Activated T-cell treated with anti-CD3 and anti-CD28 coated beads, Interleukin-2, amount 50 U/mL, for 48 hours (primary cell): ENCODE measurements at places on chromosomes 7 and 10.

DNA sequence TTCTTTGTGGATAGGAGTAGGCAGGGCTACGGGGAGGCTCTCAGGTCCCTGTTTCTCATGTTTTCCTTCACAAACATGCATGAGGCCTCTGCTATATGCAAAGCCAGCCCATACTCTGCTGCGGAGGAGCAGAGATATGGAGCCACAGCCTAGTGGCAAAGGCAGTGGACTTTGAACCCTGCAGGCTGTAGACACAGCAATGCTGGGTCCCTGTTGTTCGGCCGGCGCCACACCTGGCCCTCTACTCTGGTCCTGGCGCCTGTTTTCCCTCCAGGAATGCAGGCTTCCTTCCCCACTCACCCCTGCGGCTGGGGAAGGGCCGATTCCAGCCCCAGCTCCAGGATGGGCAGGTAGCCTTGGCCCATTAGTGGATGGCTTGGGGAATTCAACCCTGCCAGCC is 11.5 kb downstream of the CLRN3 start:
- DNase-seq: no peak

- DNase-seq: no peak
These were observed 9.3 kb downstream of the CDC14C start for GRCh38 chr7:48933549-48934085.

GRCh38 chr7:205115-206010 is 13.0 kb downstream of the FAM20C start:
- DNase-seq: no peak

DNA sequence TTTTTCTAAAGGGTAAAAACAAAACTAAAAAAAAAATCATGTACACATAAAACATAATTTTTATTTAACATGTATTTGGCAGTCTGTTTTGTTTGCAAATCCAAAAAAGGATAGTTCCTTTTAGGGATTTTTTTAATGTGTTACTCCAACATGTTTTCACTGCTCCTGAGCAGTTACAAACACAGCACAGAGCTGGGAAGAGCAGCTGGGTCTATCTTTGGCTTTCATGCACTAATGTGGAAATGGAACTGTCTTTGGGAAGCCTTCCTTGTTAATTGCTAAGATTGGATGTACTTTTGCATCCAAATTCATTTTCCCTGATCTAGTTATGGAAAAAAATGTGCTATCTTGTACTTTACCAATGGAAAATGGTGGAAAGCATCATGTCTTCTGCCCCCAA is 1035.1 kb downstream of the CNTNAP2 start:
- DNase-seq: no peak

GRCh38 chr10:76202777-76203176 is 771.4 kb downstream of the LRMDA start:
- no peak for DNase-seq

- no peak for DNase-seq
These were observed 23.8 kb upstream of the MSMB start for GRCh38 chr10:46069771-46070463.
